NAMALWA (cell line): ENCODE measurements at places on chromosomes 1 and 21.

GRCh38 chr1:93874025-93874651, 4.9 kb downstream of the DNTTIP2 start:
- DNase-seq: peak; percentile 57

- peak; percentile 59 for DNase-seq
Measured at GRCh38 chr1:240888039-240888786, 276.3 kb upstream of the GREM2 start.

DNA sequence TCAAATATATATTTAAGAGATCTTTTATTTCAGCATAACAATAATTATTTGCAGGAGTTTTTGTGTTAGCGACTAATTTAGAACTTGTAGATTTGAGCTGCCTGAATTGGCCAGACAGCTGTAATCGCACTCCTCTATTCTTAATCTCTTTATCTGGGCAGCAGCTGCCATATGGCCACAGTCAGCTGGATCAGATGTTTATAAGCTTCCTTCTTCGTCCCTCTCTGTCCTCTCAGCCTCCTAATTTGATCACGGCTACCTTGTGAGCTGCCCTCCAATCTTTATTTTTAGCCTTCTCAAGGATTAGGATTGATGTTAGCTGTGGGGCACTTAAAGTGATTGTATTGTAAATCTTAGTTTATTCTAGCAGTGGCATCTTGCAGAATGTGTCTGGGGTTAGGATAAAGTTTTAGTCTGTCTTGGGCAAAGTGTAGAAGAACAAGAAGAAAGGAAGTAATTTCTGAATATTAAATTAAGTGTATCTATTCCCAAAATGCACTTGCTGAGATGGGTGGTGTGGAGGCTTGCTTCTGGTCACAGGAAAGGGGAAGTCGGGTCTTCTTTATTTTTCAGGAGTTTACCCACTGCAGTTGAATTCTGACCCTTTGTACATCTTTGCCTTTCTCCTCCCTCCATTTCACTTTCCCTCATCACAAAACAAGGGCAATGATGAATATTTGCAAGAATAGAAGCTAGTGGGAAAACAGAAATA, 1.1 kb downstream of the ZBTB18 start:
- DNase-seq: peak; percentile 60

DNA sequence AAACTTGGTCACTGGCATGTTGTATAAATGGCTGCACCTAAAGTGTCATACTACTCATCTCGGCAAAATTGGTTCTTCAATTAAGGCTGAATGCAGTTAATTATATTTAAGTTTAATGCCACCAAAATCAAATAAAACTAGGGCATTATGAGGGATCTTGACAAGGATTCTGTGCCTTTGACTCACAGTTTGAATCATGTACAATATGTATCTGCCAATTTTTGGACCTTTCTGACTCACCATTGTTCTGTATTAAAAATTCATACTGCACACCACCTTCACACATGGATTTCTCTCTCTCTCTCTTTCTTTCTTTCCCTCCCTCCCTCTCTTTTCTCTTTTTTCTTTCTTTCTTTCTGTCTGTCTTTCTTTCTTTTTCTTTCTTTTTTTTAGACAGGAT, 14.1 kb upstream of the STXBP3 start:
- no peak for DNase-seq

- DNase-seq: no peak
Measured at GRCh38 chr1:159931795-159932173, 6.5 kb upstream of the TAGLN2 start.

GRCh38 chr1:94063379-94063778, 57.6 kb downstream of the ABCA4 start:
- DNase-seq: no peak

GRCh38 chr1:62057641-62058290, 136.9 kb upstream of the L1TD1 start:
- DNase-seq: no peak

DNA sequence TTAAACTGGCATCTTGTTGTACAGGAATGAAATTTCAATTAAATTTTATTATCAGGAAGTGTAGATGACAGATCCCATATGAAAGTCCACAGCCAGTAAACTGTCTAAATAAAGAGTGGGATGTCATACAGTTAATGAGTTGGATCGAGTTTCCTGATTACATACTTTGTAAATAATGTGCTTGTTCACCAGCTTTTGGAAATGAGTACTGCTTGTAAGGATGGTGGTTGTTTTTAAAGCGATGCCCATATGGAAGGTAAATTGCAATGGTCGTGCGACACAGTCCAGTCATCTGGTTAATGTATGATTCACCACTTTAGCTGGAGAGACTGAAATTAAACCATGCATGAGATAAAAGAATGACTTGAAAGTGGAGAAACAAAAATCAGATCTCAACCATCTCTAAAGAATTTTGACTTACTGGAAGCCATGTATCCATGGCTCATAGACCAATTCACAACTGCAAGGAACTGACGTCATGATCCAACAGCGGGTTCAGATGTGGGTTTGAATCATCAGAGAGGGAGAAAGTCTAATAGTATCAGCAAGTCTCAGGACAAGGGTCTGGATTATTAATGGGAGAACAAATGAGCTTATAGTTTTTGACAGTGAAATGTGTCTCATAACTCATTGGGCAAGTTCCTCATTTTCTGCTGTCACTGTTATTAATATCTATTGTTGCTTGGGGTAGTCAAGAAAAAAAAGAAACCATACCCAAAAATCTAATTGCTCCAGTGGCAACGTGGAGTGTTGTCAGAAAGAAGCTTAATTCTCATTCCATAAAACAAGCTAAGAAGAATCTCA, 49.0 kb downstream of the MAP10 start:
- no peak for DNase-seq

- no peak for DNase-seq
Measured at GRCh38 chr1:9691691-9692090, 40.2 kb downstream of the PIK3CD start.

GRCh38 chr1:245682638-245683628, 528.1 kb downstream of the KIF26B start:
- no peak for DNase-seq

DNA sequence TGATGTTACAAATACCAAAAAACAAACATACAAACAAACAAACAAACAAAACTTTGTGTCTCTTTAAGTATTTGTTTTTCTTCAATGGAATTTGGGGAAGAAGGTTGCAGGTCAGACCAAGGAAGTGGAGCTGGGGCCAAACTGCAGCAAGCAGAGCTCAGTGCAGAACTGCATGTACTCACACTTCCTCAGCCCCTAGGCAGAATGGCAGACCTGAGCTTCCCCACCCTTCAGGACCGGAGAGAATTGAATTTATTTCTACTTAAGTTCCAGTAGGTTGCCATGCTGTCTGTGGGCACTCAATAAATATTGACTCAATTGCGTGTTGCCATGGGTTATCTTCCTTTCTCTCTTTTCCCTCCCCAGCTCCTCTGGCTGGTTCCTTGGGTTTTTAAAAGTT, 173.6 kb downstream of the PTGER3 start:
- DNase-seq: no peak

DNA sequence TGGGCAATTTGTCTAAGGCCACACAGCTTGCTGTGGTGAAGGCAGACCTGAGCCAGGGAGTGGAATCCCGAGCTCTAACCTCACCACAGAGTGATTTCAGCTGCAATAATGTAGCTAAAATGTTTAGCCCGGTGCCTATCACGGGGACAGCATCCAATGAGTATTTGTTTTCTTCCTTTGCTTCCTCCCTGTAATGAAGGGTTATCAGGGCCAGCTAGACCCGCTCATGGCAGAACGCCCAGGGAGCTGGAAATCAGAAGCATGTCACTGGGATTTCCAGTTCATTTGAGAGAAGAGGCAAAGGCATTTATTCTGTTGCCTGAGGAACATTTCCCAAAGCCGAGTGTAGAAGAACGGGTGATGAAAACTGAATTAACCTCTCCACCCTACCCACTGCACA, 183.1 kb downstream of the ZSCAN20 start:
- DNase-seq: no peak

DNA sequence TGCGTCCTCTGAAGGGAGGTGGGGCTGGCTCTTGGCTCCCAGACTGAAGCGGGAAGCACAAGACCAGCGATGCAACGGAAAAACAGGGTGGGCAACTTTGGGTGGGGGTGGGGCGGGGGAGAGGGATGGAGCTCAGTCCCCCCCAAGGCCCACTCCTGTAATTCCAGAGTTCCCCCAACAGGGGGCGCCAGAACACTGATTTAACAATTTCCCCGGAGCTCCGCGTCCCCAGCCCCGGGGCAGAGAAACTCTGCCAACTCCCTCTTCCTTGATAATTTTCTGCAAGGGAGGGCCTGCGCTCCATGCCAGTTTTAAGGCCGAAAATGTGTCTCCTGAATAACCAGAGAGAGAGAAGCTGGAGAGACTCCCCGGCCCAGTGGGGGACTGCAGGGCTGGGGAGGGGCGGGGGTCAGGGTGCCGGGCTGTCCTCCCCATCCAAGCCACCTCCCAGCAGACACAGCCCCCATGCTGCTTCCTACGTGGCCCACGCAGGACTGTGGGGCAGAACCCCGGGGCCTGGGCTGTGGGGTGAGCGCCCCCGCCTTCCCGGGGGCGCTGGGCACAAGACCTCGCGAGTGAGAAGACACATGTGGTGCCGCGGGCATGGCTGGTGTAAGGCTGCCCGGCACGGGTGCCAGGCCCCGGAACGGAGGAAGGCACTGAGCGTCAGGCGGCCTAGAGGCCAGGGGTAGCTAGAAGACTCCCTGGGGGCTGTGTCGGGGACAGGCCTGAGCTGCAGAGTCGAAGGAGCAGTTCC, 51.4 kb downstream of the KIF21B start:
- DNase-seq: peak; percentile 66

- no peak for DNase-seq
Measured at GRCh38 chr1:8373581-8374241, 55.8 kb downstream of the SLC45A1 start.

- DNase-seq: no peak
Measured at GRCh38 chr1:154199563-154199879, 6.6 kb downstream of the CFAP141 start.

GRCh38 chr1:111197598-111198284, 2.7 kb downstream of the DENND2D start:
- DNase-seq: peak; percentile 56

- DNase-seq: no peak
Measured at GRCh38 chr1:60960891-60961461, 121.4 kb upstream of the NFIA start.

DNA sequence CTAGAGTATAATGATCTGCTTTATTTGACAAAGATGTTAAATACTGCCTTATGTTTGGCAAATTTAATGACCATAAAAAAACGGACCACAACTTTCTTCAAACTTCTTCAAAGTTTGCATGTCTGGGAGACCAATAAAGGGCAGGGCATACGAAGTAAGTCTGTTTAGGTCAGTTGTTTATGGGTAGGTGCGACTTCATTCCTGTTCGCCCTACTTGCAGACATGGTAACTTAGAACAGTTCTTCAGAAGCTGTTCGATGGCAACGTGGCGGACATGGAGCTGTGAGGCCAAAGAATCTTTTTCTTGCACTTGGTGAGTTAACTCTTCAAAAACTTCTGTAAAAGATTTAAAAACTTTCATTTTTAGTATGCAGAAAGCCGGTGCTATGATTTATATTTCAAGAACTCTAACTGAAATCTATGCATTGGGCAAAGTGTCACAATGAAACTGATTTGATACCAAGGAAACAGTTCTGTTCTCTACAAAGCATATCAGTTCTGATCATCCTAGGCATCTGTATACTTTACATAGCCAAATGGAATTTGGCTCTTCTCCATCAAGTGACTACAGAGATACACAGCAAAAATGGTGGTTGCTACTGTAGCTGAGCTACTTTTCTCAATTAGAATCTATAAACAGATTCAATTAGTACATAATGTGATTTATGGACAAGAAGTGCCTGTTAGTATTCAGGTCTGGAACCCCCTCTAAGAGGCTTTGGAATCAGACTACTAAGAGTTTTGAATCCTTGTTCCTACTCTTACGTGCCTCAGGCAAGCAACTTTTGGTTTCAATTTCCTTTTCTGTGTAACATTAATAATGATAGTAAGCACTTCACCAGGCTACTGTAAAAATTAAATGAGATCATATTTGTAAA, 25.7 kb downstream of the C21orf91 start:
- peak; percentile 26 for DNase-seq

DNA sequence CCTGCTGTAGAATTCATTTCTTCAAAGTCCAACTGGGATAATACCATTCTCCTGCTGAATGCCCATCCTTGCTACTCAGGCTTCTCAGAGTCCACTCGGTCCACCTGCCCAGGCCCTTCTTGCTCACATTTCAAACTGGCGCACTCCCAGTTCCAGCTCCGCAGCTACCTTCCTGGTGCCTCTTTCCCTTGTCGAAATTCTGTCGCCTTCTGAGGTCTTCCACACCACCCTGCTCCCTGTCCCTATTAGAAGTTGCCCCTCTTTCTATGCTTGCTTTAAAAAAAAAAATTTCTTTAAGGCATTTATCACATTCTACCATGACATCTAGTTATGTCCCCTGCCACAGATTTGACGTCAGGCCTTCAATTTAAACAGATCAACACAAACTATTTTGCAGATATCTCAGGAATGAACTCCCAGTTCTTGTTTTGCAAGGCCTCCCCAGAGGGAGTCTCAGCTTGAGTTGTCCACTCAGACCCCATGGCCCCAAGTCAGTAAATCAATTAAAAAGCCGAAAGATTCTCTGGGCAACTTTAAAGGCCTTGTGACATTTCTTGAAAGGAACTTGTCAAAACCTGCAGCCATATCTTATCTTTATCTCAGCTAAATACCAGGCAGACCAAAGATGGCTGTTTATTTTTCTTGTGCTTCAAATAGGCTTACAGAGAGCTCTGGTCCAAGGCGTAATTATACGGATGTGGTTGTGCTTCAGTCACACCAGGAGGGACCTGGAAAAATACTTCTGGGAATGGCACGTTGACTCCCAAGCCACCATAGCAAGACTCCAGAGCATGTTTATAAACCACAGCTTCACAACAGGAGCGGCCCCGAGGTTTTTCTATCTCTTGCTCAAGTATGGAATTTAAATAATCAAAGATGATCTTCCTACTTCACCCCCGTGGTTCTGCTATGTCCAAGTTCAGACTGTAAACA, 2.2 kb downstream of the FAM89A start:
- no peak for DNase-seq

GRCh38 chr1:41803656-41804055, 115.1 kb downstream of the HIVEP3 start:
- no peak for DNase-seq

DNA sequence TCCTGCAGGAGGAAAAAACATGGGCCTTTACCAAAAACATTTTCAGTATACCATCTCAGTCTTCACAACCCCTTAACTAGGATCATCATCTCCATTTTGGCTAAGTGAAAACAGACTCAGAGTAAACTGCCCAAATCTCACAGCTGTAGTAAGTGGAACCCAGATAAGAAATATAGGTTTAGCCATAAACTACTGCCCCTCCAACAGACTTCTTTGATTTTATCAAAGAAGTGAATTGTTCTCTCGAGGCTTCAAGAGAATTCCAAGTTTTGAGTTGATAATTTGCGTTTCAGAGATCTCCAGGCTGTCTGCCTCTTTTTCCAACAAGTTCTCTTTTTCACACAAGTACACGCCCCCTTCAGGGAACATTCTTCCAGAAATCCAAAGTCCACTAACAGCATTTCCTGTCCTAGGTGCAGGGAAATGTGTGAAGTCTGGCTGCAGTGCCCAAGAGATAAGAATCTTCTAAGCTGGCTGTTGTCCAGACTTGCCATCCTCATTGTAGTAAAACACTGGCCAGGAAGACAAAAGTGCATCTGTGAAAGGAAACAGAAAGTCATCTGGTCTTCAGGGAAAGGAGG, 30.8 kb downstream of the RNF19B start:
- DNase-seq: no peak
